ENCODE measurements at places on chromosomes 1 and 21.

GRCh38 chr1:46300673-46301405 is 2.6 kb downstream of the LRRC41 start:
- DNase-seq: no peak

GRCh38 chr1:236209185-236209584 is 66.8 kb downstream of the GPR137B start:
- no peak for DNase-seq

DNA sequence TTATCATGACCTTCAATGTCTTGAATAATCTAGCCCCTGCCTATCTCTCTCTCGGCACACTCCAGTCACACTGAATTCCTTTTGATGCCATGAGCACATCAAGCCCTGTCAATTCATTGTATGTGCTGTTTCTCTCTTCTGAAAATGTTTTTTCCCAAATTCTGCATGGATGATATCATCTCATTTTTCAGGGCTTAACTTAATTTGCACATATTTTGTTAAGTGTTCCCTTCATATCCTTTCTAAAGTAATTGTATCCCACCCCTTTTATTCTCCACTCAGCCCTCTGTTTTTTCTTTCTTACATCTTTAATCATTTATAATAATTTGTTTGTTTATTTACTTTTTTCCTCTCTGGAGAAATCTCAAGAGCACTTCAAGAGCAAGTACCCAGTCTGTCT is 149.9 kb downstream of the ZNF326 start:
- DNase-seq: no peak

DNA sequence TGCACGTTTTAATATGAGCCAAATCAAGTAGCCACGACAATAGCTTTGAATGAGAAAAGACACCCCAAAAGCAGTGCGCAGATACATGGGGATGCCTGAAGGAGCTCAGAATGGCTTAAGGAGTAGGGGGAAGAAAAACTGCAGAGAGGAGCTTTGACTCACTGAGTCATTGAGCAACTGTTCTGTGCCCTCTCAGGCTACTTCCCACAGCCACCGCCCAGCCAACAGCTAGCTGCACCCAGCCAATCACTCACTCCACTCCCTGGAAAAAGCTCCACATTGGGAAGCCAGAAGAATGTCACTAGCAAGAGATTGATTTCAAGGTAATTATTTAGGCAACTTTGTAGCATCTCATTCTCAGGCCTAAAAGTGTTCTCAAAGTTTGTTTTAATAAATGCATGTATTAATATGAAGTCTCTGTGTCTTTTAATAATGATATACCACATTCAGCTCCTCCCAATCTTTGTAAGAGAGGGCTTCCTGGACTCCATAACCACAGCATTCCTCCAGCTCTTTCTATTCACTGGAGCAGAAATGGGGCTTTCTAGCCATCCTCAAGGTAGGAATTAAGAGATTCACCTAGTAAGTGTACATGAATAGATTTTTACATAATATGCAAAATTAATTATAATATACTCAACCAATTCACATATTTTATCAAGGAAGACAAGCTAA is 16.8 kb downstream of the DUSP10 start:
- no peak for DNase-seq

GRCh38 chr21:43340491-43341377 is 86.2 kb downstream of the SIK1 start:
- DNase-seq: no peak

- peak; percentile 60 for DNase-seq
These were observed 788 bp downstream of the ISG15 start for GRCh38 chr1:1013922-1014648.

- no peak for DNase-seq
These were observed 111.1 kb downstream of the FNBP1L start for GRCh38 chr1:93559045-93559444.

DNA sequence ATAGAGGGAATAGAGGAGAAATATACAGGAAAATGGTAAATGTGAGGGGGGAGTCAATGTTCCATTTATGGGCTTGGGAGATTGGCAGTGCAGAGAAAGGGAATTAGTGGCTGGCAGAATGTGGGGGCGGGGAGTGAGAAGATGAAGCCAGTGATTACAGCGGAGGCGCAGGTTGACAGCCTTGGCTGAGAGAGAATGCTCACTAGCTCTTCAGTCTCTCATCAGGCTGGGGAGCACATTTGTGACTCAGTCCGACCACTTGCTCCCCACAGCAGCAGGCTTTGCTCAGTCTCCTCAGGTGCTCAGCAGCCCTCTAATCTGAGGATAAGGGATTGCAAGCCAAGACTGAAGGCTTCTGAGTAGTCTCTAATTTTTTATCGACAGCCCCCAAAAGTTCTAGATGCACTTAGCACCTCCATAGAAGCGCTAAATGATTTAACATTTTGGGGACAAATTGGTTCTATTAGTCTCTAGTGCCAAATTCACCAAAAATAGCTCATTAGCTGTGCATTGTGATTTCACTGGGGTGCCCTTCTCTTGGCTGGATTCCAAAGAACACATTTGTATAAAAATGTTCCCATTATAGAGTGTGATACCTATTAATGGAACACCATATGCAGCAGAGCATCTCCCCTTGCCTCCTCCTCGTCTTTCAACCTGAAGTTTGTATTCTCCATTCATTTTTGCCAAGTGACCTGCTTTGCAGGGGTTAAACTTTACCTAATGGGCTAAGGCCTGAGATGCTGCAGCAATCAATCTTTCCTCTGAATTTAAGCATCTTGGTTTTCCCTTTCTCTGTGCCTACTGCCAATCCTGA is 191.8 kb downstream of the ZNF326 start:
- DNase-seq: no peak

GRCh38 chr1:161721738-161722343 is 497 bp downstream of the FCRLB start:
- DNase-seq: peak; percentile 64

DNA sequence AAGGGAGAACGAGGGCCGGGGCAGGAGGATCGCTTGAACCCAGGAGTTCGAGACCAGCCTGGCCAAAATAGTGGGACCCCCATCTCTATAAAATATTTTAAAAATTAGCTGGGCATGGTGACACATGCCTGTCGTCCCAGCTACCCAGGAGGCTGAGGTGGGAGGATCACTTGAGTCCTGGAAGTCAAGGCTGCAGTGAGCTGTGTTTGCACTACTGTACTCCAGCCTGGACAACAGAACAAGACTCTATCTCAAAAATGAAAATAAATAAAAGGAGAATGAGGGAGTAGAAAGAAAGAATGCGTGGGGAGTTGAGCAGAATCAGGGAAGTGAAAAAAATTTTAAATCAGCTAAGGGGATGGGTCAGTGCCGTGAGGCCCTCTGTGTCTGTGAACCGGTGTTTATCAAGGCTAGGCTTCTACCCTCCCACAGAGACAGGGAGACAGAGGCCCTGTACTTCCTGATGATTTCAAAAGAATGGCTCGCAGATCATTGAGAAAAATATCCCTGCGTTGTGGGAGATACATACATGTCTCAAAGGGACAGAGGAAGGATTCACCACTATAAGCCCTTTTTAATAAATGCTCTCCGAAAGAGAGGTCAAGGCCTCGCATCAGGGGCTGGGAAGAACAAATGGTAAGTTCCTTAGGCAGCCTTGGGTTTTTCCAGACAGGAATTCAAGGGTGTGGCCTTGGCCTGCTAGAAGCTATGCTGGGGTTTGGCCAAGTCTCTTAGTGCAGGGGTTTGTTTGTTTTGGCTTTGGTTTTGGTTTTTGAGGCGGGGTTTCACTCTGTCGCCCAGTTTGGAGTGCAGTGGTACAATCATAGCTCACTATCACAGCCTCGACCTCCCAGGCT is 20.7 kb downstream of the IL10RB start:
- no peak for DNase-seq

DNA sequence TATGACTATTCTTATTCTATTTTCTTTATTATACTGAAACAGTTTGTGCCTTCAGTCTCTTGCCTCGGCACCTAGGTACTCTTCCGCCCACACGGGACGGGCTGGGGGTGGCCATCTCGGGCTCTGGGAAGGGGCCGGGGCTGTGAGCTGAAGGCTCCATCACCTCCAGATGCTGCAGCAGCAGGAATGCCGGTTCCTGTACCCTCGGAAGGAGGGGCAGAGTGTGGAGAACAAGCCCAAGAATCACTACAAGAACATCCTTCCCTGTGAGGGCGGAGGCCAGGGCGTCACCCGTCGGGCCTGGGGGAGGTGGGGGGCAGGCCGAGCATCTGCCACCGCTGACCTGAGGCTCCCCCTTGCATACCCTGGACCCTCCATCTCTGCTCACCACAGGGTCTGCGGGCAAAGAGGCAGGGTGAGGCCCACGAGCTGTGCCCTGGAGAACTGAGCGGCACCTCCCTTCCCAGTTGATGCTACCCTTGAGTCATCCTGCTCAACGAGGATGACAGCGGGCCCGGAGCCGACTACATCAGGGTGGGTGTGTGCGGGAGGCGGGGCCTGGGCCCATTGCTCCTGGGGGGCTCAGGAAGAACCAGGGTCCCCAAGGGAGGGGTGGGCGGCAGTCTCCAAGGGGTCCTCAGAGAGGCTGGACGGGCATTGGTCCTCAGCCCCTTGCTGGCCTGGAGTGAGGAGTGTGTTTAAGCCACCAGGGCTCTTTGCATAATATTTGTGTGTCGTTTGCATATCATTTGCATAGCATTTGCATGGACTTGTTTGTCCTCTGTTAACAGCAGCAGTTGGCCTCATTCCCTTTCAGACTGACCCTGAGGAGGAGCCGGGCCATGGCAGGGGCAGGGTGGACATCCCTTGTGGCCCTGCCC is 7.5 kb downstream of the RNF223 start:
- DNase-seq: no peak

- no peak for DNase-seq
These were observed 15.3 kb downstream of the AGPAT3 start for GRCh38 chr21:43880111-43880985.

GRCh38 chr21:16419188-16419921 is 689.6 kb downstream of the USP25 start:
- no peak for DNase-seq
